Transverse colon (tissue), 4 donors: ENCODE measurements at places on chromosomes 1 and 21. TPM values are rescaled to one million over a fixed set of nuclear protein-coding genes. Genes with fewer than 3 reads are reported as not detected.

RGS8 gene
- 2.2 TPM for total RNA-seq

- no peak overlapping the region for H3K4me3 ChIP-seq
- no peak overlapping the region for H3K27ac ChIP-seq
- H3K27me3 ChIP-seq: no peaks in the 10 kb centered on the region
- no peak for DNase-seq
- no peaks in the 10 kb centered on the region for H3K36me3 ChIP-seq
Observed at GRCh38 chr1:230139315-230139714, 72.3 kb downstream of the GALNT2 start.

DNA sequence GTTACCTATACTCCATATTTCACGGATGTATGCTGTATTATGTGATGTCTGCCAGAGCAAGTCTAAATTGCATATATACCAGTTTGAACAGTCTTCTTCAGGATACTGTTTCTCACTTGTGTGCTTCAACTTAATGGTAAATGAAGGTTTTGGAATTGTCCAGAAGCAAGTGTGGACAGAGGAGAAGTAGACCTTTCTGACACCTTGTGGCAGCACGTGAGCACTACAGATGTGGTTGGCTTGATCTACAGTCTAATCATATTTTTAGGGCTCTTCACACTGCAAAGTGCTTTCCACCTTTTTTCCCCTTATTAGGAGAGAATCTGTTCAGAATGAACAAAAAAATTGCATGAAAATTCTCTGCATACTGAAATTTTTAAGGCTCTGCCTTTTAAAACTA is 10.9 kb downstream of the MORC3 start:
- peak; percentile 63 for DNase-seq
- H3K4me1 ChIP-seq: peaks cover 23% of the 10 kb centered on the region
- no peaks in the 10 kb centered on the region for H3K36me3 ChIP-seq

GRCh38 chr1:80929868-80930508 is 870.7 kb upstream of the ADGRL2 start:
- no peak overlapping the region for H3K27ac ChIP-seq
- no peak overlapping the region for H3K4me3 ChIP-seq
- no peaks in the 10 kb centered on the region for H3K4me1 ChIP-seq
- no peak for DNase-seq

DNA sequence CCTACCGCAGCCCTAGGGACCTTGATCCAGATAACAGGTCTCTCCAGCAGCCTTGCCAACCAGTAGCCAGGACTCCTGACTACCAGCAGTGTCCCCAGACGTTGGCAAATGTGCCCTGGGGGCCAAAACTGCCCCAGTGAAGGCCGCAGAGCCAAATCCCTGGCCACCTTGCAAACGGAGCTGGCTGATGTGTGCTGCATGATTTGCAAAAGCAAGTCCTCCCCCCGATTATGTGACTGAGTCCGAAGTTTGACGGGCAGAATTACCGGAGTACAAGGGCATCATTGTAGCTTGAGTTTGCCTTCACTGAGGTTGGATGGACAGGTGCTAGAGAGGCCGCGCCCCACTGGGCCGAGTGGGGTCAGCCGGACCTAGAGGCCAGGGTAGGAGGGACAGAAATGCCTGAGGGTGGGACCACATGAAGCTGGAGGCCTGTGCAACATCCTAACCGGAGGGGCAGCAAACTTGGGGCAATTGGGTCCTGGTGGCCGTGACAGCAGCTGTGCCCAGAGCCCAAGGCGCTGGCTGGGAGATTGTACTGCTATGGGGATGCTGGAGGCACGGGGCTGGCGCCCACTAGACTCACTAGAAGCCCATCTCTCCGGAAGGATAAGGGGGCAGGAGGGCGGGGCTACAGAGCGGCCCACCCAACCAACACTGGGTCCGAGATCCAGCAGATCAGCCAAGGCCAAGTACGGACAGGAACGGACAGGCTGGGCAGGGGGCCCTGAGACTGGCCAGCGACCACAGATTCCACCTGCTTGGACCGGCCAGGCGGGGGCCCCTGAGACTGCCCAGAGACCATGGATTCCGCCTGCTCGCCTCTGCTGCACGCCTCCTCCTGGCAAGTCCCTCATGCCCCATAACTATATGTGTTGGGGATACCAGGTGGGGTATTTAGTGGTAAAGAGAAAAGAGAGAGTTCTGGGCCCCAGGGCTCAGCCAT is 2.8 kb downstream of the ARHGEF16 start:
- peaks cover 30% of the 10 kb centered on the region for H3K27me3 ChIP-seq
- DNase-seq: no peak
- H3K27ac ChIP-seq: peak overlapping the region; percentile 92
- H3K4me3 ChIP-seq: no peak overlapping the region
- H3K36me3 ChIP-seq: no peaks in the 10 kb centered on the region
- H3K4me1 ChIP-seq: peaks cover 83% of the 10 kb centered on the region

RAB7B gene
- total RNA-seq: 0.32 TPM

GRCh38 chr1:165631342-165632151 is 513 bp downstream of the MGST3 start:
- no peaks in the 10 kb centered on the region for H3K36me3 ChIP-seq
- peak; percentile 69 for DNase-seq
- H3K4me1 ChIP-seq: peaks cover 63% of the 10 kb centered on the region
- H3K27ac ChIP-seq: peak overlapping the region; percentile 95
- H3K4me3 ChIP-seq: peak overlapping the region; percentile 66

DNA sequence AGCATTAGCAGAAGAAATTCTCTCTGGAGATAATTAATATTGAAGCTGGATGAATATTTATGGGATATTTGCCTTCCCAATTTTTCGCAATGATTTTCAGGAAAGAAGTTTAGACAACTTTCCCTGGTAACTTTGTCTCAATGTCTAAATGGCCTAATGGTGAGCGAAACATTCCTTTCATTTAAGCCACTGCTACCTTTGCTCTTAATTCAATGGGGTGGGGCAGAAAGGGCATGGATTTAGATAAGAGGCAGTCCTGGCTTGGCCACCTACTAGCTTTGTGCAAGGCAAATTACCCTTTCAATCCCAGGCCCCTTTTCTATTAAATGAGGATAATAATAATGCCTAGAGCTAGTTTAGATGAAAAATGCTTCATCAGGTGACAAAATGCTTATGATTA is 27.1 kb upstream of the LYST start:
- no peak overlapping the region for H3K4me3 ChIP-seq
- peaks cover 6% of the 10 kb centered on the region for H3K4me1 ChIP-seq
- no peak overlapping the region for H3K27ac ChIP-seq
- no peaks in the 10 kb centered on the region for H3K27me3 ChIP-seq
- peak; percentile 37 for DNase-seq

DNA sequence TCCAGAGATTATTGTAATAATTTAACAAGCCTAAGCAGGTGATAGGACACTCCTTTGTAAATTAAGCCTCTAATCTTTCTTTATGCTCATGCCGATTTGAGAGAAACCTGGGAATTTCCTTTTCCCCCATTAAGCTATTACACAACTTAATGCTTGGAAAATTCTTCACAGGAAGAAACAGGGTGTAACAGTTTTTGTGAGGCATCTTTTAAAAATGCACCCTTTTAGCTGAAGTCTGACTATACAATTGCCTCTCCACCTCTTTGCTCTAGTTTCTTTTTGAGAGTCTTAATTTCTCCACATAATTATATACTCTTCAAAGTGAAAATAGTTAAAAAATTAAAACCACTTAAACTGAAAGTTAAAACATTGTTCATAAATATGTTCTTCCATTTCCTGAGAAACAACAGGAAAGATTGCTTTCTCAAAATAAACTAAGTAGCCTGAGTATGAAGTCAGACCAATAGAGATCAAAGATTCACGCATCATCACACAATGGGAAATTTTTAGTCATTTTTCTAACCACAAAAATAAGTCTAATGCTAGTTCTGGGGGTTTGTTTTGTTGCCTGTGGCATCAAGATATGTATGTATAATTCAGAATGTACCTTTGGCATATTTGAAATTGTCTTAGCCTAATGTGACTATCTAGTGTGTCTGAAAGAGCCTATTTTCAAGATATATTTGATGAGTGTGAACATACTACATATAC is 34.7 kb downstream of the LRRC8D start:
- H3K4me3 ChIP-seq: no peak overlapping the region
- no peaks in the 10 kb centered on the region for H3K27me3 ChIP-seq
- no peak for DNase-seq

PRAMEF18 gene
- not detected for total RNA-seq

GRCh38 chr1:32334864-32335534 is 1.0 kb downstream of the MARCKSL1 start:
- no peaks in the 10 kb centered on the region for H3K27me3 ChIP-seq
- peak overlapping the region; percentile 87 for H3K4me3 ChIP-seq
- peak; percentile 65 for DNase-seq
- H3K36me3 ChIP-seq: peaks cover 8% of the 10 kb centered on the region
- H3K27ac ChIP-seq: peak overlapping the region; percentile 87
- peaks cover 57% of the 10 kb centered on the region for H3K4me1 ChIP-seq

PSMB2 gene
- total RNA-seq: 23.7 TPM

- H3K27me3 ChIP-seq: no peaks in the 10 kb centered on the region
- H3K4me1 ChIP-seq: no peaks in the 10 kb centered on the region
- H3K36me3 ChIP-seq: no peaks in the 10 kb centered on the region
- no peak overlapping the region for H3K4me3 ChIP-seq
- no peak for DNase-seq
Observed at GRCh38 chr1:165109013-165109412, 247.5 kb downstream of the LMX1A start.

DNA sequence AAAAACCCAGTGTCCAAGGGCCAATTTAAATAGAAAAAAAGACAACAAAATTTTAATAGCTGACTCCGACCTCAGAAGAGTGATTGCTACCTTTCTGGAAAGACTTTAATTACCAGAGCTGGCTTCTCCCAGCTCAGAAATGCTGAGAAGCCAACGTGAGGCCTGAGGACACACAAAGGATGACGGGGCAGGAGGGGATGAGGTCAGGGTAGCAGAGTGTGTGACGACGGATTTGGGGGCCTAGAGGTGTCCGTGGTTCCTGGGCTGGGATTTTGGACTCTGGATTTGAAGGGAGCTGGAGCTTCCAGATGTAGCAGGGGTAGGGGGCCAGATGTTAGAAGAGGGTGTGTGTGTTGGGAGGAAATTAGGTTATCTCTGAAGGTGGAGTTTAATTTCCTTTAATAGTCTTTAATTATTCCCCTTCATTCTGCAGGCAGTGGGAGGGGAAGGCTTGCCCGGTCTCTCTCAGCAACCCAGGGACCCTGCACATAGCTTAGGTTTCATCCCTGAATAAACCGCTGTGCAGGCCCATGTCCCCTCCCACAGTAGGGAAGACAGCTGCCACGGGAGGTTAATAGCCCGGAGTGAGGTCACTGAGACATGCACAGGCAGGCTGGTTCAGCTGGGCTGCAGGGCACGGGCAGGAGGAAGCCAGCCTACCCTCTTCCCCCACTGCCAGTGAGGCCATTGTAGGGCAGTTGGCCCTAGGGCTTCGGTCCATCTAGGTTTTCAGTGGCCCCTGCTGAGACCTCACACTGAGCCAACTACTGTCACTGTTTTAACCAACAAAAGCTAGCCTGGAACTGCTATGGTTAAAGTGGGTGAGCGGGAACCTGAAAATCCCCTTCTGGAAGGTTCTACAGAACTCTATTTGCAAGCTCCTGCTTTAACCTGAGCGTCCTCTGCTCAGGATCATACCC is 3.8 kb upstream of the PADI3 start:
- no peak overlapping the region for H3K4me3 ChIP-seq
- H3K4me1 ChIP-seq: peaks cover under 1% of the 10 kb centered on the region
- H3K27me3 ChIP-seq: no peaks in the 10 kb centered on the region
- DNase-seq: no peak

DNA sequence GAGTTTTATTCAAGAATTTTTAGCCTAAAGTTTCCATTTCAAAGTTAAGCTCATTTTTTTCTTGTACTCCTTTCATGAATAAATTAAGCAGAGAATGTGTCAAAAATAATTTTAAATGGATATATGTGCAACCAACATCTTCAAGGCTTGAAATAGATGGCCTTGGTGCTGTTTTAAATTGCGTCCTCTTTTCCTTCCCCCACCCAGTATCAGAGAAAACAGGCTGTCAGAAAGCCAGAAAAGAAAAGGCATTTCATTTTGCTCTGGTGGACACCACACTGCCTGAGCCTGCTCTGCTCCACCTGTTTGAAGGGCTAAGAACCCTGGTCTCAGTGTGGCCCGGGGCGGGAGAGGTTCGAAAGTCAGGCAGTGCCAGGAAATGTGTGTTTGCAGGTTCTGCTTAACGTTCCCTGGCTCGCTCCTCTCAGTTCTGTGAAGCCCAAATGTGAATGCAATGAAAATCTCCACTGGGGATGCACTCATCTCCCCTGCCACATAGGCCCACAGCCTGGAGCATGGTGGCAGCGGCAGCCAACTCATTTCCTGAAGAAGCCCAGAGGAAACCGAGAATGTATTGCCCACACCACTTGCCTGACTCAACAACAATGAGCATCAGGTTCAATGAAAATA is 134.4 kb downstream of the SDCCAG8 start:
- H3K27me3 ChIP-seq: no peaks in the 10 kb centered on the region
- no peak overlapping the region for H3K27ac ChIP-seq
- H3K36me3 ChIP-seq: no peaks in the 10 kb centered on the region
- H3K4me1 ChIP-seq: no peaks in the 10 kb centered on the region

- no peaks in the 10 kb centered on the region for H3K4me1 ChIP-seq
- no peaks in the 10 kb centered on the region for H3K27me3 ChIP-seq
- H3K4me3 ChIP-seq: no peak overlapping the region
Observed at GRCh38 chr1:188514917-188515316, 1686.2 kb downstream of the PLA2G4A start.

DNA sequence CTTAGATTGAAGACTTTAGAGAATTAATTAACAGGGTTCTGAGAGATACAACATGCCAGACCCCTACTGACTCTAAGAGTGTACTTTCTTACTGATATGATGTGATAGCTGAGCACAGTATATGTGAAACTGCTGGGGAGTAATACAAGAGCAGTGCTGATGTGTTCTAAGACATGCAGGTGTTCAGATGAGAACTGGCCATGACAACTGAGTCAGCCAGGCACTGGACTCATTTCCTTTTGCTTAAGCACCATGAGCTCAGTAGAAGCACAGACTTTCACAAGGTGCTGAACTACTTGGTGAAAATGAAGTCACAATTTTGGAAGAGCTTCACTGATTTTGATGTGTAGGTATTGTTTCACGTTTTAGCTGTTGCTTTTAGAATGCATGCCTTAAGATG is 15.9 kb upstream of the POGZ start:
- H3K36me3 ChIP-seq: no peaks in the 10 kb centered on the region
- H3K27ac ChIP-seq: no peak overlapping the region
- no peaks in the 10 kb centered on the region for H3K27me3 ChIP-seq

DNA sequence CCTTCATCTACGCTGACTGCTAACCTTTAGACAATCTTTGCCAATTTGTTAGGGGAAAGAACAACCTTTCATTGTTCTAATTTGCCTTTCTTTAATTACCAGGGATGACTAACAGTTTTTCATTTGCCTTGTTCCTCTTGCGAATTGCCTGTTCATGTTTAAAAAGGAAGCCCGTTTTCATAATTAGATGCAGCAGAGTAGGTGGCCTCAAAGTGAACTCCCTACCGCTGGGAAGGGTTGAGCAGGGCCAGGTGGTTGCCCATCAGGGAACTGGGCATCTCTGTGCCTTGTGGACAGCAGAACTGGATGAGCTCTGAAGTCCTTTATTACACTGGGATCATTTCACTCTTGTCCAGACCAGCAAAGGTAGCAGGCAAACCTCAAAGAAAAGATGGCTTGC is 59.0 kb downstream of the HIVEP3 start:
- H3K27ac ChIP-seq: no peak overlapping the region
- DNase-seq: no peak
- H3K4me1 ChIP-seq: no peaks in the 10 kb centered on the region
- no peaks in the 10 kb centered on the region for H3K27me3 ChIP-seq

TMPRSS2 gene
- 557 TPM for total RNA-seq
